ENCODE measurements at places on chromosomes 1 and 21. TPM values are rescaled to one million over a fixed set of nuclear protein-coding genes. Genes with fewer than 3 reads are reported as not detected.
A peak's percentile ranks its signal among the peaks of the same experiment; 100 is the strongest.

The C1orf94 gene
- not detected for total RNA-seq

The FAM43B gene
- total RNA-seq: not detected

The KRTAP12-1 gene
- not detected for total RNA-seq

The TMEM79 gene
- 9.5 TPM for total RNA-seq

- no peak overlapping the region for H3K4me3 ChIP-seq
- H3K4me1 ChIP-seq: no peaks in the 10 kb centered on the region
- no peak overlapping the region for H3K27ac ChIP-seq
- no peaks in the 10 kb centered on the region for H3K36me3 ChIP-seq
Observed at GRCh38 chr1:68087184-68087583, 36.8 kb upstream of the DIRAS3 start.

DNA sequence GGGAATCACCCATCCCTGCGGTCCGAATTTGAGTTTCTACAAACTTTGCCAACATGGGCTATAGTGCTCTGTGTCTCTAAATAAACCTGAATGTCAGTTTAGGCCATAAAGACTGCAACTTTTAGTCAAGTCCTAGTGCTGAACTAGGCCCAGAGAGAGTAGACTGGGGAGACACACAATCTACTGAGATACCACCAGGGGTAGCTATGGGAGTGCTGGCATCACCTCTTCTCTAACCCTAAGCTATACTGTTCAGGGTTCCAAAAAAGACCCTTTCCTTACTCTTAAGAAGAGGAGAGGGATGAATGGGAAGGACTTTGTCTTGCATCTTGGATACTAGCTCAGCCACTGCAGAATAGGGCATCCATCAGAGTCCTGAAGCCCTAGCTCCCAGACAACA is 866.7 kb upstream of the PRMT6 start:
- H3K27me3 ChIP-seq: no peaks in the 10 kb centered on the region
- H3K4me3 ChIP-seq: no peak overlapping the region
- H3K36me3 ChIP-seq: peaks cover 2% of the 10 kb centered on the region
- no peak overlapping the region for H3K27ac ChIP-seq
- no peaks in the 10 kb centered on the region for H3K4me1 ChIP-seq
- no peak for DNase-seq

DNA sequence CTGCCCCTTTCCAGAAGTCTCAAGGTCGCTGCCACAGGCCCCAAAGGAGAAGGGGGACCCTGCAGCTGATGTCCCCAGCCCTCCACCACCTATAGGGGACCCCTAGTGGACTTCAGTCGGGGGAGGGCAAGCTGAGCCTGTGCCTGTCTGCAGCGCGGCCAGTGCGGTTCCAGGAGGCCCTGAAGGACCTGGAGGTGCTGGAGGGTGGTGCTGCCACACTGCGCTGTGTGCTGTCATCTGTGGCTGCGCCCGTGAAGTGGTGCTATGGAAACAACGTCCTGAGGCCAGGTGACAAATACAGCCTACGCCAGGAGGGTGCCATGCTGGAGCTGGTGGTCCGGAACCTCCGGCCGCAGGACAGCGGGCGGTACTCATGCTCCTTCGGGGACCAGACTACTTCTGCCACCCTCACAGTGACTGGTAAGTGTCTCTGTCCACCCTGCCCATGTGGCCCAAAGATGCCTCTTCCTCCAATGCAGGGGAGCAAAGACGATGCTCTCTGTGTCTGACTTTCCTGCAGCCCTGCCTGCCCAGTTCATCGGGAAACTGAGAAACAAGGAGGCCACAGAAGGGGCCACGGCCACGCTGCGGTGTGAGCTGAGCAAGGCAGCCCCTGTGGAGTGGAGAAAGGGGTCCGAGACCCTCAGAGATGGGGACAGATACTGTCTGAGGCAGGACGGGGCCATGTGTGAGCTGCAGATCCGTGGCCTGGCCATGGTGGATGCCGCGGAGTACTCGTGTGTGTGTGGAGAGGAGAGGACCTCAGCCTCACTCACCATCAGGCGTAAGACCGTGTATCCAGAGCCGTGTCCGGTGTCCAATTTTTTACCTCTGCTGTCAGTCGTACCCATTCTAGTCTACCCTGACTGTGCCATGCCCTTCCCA is 79.9 kb downstream of the OBSCN start:
- no peak overlapping the region for H3K4me3 ChIP-seq
- H3K36me3 ChIP-seq: peaks cover 2% of the 10 kb centered on the region
- no peak for DNase-seq
- no peaks in the 10 kb centered on the region for H3K27me3 ChIP-seq
- peak overlapping the region; percentile 36 for H3K27ac ChIP-seq
- no peaks in the 10 kb centered on the region for H3K4me1 ChIP-seq

- peaks cover 15% of the 10 kb centered on the region for H3K27me3 ChIP-seq
- no peak overlapping the region for H3K27ac ChIP-seq
- H3K36me3 ChIP-seq: no peaks in the 10 kb centered on the region
- no peaks in the 10 kb centered on the region for H3K4me1 ChIP-seq
- DNase-seq: no peak
Observed at GRCh38 chr1:158806916-158807536, 24.1 kb upstream of the MNDA start.

Data from activated naive CD4-positive, alpha-beta T cell treated with anti-CD3 and anti-CD28 coated beads for 36 hours (primary cell).